ENCODE measurements at places on chromosomes 16 and 17. TPM values are rescaled to one million over a fixed set of nuclear protein-coding genes. Genes with fewer than 3 reads are reported as not detected.

GRCh38 chr16:15492091-15492740, 57.8 kb downstream of the BMERB1 start:
- DNase-seq = no peak

- no peak for DNase-seq
Observed at GRCh38 chr17:57550668-57551315, 194.3 kb downstream of the CCDC182 start.

- DNase-seq = peak; percentile 92
Observed at GRCh38 chr16:14354561-14355351, 275.3 kb downstream of the PARN start.

GRCh38 chr16:75918109-75918508, 191.8 kb upstream of the CPHXL start:
- no peak for DNase-seq

The CASKIN1 gene
- 0.40 TPM for total RNA-seq

GRCh38 chr17:45149037-45149668, 878 bp downstream of the HEXIM1 start:
- peak; percentile 90 for DNase-seq

The NAE1 gene
- 33.7 TPM for total RNA-seq
